ENCODE measurements at places on chromosomes 6 and 20. TPM values are rescaled to one million over a fixed set of nuclear protein-coding genes. Genes with fewer than 3 reads are reported as not detected.

GRCh38 chr6:17907406-17908229 lies 79.8 kb downstream of the KIF13A start:
- no peak for DNase-seq

DNA sequence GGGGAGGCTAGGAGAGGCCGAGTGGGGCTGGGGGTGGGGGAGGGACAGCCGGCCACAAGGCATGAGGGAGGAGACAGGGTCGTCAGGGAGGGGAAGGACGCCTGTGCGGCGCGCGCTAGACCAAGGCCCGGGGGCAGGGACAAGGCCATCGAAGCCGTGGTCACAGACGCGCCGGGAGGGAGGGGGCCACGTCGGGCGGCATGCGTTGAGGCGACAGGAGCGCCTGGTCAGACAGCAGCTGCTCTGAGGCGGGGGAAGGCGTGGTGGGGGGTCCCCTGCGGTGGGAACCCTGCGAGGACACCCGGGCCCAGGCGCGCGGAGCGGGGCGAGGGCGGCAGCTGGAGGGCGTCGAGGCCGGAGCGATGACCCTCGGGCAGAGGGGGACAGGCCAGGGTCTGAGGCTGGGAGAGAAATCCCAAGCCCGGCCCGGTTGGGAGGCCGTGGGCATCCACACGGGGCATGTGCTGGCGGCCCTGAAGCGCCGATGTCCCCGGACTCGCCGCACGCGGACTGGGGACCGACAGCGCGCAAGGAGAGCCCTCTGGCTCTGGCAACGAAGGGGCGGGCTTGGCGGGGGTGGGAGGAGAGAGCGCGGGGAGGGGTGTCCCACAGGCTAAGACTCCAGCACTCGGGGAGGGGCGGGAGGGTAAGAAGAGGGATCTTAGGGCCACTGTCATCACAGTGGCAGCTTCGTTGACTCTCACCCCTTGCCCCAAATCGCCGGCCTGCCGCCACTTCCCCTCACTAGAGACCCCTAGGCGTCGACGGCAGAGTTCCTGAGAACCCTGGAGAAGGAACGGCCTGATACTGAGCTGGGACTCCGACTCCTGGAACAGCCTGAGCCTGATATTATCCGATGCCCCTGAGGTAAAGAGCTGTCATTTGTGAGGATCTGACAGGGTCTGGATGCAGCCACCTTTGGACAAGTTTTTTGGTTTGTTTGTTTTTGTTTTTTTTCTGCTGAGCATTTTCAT lies 5.0 kb downstream of the TMEM239 start:
- DNase-seq, result no peak

DNA sequence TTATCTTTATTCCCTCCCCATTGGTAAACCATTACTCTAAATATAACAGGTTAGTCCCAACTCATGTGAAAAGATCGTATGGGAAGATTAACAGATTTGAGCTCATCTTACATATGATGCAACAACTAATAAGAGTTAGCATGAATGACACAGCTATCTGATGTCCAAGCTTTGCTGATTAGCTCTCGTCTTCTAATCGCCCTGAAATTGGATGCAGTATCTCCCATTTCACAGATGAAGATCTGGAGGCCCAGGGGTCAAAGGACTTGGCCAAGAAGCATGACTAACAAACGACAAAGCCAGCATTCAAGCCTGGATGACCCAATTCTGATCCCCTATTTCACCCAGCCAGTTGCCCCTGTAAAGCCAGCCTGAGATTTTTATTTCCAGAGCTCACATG lies 8.4 kb upstream of the BMP7 start:
- DNase-seq, result no peak

- DNase-seq, result no peak
These were observed 466.5 kb upstream of the RNF217 start for GRCh38 chr6:124495665-124496190.

The ZNF391 gene
- total RNA-seq, result 0.42 TPM

The PRPF6 gene
- 64.2 TPM for total RNA-seq

The SPATA25 gene
- total RNA-seq, result not detected

The NFKBIL1 gene
- 14.6 TPM for total RNA-seq

The BAG2 gene
- 3.6 TPM for total RNA-seq

The MKKS gene
- 11.1 TPM for total RNA-seq
